Activated CD4-positive, alpha-beta memory T cell treated with anti-CD3 and anti-CD28 coated beads, Interleukin-2, amount 10 ng/mL, durations not matched to agents 7 days and 5 days (primary cell): ENCODE measurements at places on chromosomes 12 and 14. TPM values are rescaled to one million over a fixed set of nuclear protein-coding genes. Genes with fewer than 3 reads are reported as not detected.
A peak's percentile ranks its signal among the peaks of the same experiment; 100 is the strongest.

The ERP27 gene
- 8.5 TPM for total RNA-seq

The FAR2 gene
- total RNA-seq: 19.1 TPM

The MNAT1 gene
- total RNA-seq: 40.4 TPM

The KLHL33 gene
- total RNA-seq: not detected

The FBRSL1 gene
- total RNA-seq: 47.0 TPM

The PTPRB gene
- not detected for total RNA-seq

The RAPGEF3 gene
- total RNA-seq: 1.6 TPM

The HVCN1 gene
- total RNA-seq: 11.6 TPM

The GMPR2 gene
- 78.1 TPM for total RNA-seq

The BAG5 gene
- 29.9 TPM for total RNA-seq

The NXPH4 gene
- total RNA-seq: 0.81 TPM

- DNase-seq: no peak
Measured at GRCh38 chr12:109890620-109891170, 9.4 kb upstream of the TCHP start.

- no peak for DNase-seq
Measured at GRCh38 chr12:52946797-52947547, 1.9 kb upstream of the KRT18 start.

DNA sequence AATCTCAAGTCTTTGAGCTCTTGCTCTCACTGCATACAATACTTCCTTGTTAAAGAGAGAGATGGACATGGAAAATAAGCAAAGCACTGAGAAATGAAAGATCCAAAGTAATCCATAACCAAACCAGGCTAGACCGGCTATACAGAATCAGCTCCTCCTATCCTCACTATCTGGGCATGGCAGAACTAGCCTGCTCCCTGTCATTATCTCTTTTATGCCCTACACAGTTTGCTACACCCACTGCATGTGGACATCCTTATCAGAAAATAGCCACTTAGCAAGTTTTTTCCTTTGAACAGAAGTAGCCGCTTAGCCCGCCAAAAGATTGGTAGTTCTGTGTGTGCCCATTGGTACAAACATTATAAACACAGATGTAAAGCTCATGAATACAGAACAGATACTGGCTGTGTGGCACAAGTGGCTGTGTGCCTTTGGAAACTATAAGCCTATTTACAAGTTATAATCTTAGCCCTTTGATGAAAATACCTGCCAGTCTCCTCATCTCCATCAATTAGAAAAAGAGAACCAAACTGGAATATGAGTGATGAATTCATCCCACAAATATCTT lies 34.7 kb downstream of the SPTB start:
- DNase-seq: no peak

DNA sequence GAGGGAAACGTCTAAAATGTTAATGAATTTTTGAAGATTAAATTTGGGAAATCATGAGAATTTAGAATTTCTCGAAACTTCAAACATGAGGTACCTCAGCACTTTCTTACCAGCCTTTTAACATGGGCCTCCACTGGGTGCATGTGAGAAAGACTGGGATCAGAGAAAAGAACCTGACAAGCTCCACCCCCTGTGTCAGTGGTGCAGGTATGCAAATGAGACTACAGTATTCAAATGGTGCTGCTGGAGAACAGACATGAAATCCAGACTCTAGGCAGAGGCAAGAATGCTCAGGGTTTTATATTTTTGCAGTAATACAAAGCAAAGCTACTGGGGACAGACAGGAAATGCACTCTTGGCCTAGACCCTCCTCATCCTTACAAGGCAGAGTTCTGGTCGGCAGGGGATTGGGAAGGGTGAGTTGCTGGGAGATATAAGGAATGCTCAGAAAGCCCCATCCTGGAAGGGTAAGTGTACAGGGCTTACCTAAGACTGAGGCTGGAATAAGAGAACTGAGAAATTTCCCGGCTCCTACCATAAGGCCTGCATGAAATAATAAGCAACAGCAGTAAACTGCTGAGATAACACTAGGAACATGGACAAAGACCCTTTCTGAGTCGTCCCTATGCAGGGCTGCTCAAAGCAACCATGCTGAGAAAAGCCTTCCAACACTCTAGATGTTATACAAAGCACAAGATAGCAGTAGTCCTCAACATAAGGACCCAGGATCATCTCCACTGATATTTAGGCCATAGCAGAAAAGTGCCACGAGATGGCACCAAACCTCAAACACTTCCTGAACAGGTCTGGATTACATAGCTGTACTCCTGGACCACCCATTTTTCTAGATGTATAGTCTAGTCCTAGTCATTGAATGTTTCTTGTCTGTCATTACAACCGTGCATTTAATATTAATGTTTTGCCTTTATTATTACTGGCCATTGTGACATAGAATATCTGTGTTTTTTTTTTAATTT lies 260.8 kb downstream of the RASSF9 start:
- DNase-seq: no peak

DNA sequence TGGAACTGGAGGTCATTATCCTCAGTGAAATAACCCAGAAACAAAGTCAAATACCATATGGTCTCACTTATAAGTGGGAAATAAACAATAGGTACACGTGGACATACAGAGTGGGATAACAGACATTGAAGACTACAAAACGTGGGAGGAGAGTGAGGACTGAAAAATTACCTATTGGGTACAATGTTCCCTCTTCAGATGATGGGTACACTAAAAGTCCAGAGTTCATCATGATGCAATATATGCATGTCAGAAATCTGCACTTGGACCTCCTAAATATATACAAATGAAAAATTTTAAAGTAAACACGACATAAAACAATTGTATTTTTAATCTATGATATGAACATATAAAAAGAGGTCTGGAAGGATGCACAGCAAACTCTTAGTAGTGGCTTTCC lies 71.2 kb downstream of the SLC38A4 start:
- no peak for DNase-seq

- DNase-seq: peak; percentile 63
Measured at GRCh38 chr14:73612339-73613045, at the start of gene ACOT6. TSS of gene ACOT6 (plus strand) at chr14:73612517. CDS start at chr14:73612572, 55 bp downstream.

DNA sequence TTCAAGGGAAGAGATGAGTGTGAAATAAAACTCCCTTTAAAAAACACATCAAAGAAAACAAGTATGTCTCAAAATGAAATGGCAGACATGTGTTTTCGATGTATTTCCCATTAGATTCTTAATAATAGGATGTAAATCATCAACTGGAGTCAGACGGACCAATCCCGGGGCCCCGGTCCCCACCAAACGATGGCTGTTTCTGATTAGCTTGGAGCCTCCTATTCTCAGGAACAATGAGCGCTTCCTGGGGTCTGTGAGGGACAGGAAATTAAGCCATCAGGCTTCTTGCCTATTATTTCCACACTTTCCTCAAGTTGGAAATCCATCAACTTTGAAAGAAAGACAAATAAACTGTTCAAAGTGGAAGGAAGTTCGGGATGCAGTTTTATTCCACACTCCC lies 179.4 kb downstream of the EFCAB11 start:
- DNase-seq: no peak

- DNase-seq: no peak
Measured at GRCh38 chr14:89700801-89701200, 253.7 kb downstream of the EFCAB11 start.

- no peak for DNase-seq
Measured at GRCh38 chr12:29611906-29612305, 114.4 kb upstream of the OVCH1 start.

DNA sequence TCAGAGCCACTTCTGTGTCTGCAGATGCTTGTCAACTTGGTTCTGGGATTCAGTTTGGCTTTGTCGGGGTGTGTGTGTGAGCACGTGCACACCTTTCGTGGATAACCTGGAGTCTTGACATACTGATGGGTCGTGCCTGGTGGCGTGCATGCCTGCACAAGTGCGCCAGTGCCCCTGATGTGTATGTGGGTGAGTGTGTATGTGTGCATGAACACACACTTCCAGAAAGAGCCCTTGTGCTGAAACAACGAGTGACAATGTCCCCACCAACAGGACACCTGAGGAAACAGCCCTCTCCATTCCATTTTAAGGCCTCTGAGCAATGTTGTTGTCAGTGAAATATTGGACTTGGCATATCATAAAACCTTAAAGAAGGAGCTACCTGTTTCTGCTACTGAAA lies 53.9 kb downstream of the SMUG1 start:
- DNase-seq: no peak

DNA sequence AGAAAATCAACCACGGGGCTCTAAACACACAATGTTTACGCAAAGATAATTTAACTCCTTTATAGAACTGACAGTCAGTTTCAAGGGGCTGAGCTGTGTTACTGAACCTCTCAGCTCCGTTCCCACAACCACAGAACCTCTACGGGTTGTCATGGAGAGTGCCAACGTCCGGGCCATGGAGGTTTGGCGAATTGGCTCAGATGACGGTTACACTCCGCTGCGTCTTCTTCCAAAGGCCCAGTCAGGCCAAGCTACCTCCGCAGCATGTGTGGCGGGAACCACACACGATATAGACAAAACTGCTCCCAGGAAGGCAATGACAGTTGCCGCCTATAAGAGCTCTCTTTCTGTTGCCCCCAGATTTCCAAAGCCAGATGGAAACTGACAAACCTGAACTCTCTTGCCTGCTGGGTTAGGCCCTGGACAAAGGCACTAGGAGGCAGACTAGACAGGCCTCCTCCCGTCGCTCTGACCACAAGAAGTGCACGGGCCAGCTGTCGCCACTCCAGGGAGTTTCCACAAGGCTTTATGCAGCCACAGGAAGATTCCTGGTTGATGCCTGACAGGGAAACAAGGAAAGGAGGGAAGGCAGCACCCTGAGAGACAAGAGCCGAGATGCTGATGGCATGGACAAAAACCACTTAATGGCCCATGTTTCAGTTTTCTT lies 30.3 kb downstream of the CCDC88C start:
- no peak for DNase-seq

DNA sequence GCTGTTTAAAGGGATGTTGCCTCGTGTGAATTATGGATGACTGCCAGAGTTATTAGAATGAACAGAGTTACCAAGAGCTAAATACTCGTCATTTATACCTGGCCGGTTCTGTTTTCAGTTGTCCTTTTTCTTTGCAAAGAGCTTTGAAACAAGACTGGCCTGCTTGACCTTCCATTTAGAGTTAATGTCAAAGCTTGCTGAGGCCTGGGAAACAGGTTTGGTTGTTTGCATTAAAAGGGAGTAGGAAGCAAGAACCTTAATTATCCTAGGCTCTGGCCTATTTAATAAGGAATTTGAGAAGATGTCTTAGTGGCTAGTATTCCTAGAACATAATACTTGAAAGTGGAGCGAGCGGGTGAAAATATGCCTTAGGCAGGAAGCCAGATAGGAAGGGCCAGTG lies 233.3 kb downstream of the CACNA1C start:
- no peak for DNase-seq

DNA sequence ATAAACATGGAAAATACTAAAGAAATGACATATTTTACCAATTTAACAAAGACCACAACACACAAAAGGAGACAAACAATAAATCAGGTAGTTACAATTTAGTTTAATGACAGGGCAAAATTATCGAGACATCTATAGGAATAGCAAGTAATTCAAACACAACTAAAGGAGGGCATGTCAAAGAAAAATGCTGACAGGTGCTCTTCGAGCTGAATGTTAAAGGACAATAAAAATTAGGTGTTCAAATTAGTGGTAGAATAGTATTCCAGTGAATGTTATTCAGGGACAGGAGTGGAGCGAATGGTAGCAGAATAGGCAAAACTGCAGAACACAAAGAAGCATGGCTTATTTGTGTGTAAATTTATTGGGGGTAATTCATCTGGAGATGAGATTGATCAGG lies 1004.3 kb upstream of the FBXO33 start:
- DNase-seq: no peak

- no peak for DNase-seq
Measured at GRCh38 chr14:88975043-88975830, 150.8 kb downstream of the TTC8 start.

DNA sequence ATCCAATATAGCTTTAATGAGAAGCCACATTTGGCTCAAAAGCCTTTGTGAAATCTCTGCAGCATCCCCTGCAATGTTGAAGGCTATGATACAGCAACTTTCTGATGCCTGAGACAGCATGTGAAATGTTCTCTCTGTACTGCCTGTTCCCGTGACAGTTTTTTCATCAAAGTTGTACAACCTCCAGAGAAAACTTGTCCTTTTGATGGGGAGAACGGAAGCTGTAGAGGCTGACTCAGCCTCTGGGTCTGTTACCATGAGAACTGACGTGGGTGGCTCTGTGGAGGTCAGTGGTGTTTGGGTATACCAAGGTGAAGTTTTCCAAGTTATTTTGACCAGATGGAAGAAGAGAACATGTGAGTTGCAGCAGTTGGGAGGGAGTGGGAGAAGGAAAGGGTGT lies 17.0 kb downstream of the SLC4A8 start:
- DNase-seq: no peak

- no peak for DNase-seq
Measured at GRCh38 chr12:19179986-19180385, 50.5 kb downstream of the PLEKHA5 start.

DNA sequence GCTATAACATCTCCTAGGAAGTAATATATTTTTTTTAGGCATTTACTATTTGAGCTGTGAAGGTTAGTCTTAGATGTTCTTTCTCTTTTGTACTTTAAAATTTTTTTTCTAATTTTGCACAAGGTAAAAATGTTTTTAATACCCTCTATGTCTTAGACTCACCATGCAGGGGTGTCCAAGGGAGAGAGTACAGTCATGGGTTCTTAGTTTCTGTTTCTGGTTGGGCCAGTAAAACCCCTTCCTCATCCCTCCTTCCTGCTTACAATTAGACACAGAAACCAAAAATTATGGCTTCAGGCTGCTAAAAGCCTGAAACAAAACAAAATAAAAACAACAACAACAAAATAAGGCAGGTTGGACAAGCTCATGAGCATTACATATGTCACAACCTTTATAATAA lies 193.0 kb downstream of the SYT1 start:
- DNase-seq: no peak

- no peak for DNase-seq
Measured at GRCh38 chr14:32304296-32304695, 24.8 kb upstream of the AKAP6 start.

- DNase-seq: no peak
Measured at GRCh38 chr14:59085207-59085739, 103.2 kb upstream of the DAAM1 start.
